ENCODE measurements at places on chromosomes 12 and 14. TPM values are rescaled to one million over a fixed set of nuclear protein-coding genes. Genes with fewer than 3 reads are reported as not detected.

GRCh38 chr14:51094282-51094821 lies 553 bp downstream of the TRIM9 start:
- DNase-seq: no peak

DNA sequence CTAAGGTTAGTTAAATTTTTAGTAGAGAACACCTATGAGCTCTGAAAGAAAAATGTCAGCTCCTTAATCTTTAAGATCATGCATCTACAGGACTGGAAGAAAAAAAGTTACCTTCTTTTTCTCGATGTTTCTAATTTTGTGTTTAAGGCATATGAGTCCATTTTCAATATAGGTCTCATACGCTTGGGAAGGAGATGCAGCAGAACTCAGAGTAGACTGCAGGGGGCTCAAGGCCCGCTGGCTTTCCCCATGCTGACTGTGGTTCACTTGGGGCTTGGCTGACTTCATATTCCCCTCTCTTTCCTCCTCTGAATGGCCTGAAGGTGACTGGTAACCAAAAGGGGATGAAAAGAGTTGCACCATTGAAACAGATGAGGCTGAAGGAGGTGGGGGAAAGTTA lies 1.5 kb downstream of the CAPRIN2 start:
- DNase-seq: peak; percentile 33

GRCh38 chr14:74109369-74109768 lies 24.6 kb downstream of the LIN52 start:
- no peak for DNase-seq

DNA sequence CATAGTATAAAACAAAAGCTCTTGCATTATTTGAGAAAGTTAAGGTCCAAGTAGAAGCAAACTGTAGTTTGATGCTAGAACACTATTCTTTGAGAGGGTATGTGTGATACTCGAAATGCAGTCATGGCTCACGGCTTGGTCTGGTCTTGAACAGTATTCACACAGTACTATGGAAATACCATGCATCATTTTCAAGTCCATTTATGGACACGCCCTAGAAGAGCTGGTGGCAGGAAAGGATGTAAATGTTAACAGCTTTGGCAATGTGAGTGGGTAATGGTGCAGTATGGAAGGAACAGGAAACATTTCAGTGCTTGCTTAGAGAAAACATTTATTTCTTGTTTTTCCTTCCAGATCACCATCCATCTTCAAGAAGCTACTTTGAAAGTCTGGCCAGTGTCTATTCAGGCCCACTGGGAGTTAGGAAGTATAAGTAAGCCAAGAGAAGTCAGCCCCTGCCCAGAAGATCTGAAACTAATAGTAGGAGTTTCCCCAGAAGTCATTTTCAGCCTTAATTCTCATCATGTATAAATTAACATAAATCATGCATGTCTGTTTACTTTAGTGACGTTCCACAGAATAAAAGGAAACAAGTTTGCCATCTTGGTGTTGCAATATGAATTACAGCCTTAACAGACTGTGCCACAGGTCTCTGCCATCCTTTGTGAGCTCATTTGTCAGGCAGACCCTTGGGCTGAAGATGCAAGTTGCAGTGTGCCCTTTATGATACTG lies 5.7 kb upstream of the AKAP5 start:
- no peak for DNase-seq

DNA sequence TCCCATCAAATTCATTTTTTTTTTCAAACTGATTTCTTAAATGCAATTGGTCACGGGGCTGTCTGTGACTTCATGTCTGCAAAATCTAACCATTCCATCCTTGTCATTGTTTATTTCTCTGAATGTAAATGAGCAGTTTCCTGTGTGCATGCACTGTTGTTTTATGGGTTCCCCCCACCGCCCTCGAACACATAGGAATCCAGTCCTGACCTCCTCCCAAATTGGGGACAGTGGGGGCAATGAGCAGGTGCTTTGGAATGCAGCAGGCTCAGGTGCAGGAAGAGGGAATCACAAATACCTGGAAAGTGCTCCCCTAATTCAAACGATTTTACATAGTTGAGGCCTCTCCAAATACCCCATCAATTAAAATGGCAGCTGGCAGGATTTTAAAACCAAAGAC lies 62.6 kb upstream of the ESRRB start:
- DNase-seq: no peak

Gene KCNC2
- total RNA-seq: not detected

- no peak for DNase-seq
Measured at GRCh38 chr12:3999904-4000303, 126.7 kb upstream of the PARP11 start.

DNA sequence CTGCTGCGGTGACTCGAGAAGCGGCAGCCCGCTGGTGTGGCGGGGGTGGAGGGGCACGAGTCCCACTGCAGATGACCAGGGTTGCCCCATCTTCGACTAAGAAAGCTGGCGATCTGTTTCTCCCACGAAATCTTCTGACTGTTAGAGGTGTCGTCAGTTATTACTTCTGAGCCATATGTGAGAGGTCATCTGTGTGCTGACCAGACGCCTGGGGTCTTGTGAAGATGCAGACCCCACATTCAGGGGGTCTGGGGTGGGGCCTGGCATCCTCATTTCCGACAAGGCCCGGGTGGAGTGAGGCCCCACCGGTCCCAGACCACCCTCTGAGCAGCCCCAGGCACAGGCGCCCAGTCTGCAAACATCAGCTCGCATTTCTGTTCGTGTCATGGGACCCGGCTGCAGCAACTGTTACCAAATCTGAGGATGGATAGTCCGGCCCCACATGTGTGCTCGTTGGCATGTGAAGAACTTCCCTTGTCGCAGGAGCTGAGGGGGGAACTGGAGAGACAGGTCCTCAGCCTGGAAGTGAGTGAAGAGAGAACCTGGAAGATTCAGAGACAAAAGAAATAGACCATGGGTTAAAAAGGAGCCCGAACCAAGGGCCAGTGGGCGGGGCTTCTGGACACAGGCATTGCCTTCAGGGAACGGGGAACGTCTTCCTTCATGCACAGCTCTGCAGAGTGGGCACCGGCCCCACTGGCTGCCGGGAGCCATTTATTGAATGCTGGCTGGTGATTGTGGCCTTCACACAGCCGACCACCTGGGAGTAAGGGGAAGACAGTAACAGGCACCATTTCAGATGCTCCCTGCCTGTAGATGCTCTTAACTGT lies 135.2 kb downstream of the ADGRD1 start:
- no peak for DNase-seq

GRCh38 chr14:57319636-57320192 lies 50.9 kb downstream of the AP5M1 start:
- DNase-seq: no peak

DNA sequence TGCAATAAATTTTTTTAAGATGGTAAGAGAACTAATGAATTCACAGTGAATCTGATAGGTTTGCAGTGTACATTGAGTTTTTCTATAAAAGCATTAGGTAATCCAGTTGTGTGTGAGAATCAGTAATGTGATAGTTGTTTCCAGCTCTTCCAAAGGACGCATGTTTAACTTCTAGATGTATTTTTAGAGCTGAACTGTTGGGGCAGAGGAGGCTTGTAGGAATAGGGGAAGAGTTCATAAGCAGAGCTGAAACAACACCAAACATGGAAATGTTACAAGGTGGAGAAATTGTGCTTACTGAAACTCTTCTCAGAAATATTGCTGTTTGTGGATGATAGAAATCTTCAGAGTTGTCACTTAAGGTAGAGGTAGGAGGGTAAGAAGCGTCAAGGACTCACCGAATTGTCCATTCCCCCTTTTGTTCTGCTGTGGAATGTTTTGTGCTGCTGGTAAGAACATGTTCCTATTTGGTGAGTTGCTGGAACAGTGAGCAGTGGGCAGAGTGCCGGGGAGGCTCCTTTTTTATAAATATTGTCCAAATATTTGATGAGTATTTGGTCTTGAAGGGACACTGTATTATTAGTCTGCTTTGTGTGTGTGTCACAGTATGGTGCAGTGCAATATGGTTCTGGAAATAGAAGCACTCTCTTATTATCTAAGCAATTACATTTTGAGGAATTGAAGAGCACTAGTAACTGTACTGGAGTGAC lies 76.7 kb downstream of the ANO6 start:
- DNase-seq: no peak

- no peak for DNase-seq
Measured at GRCh38 chr12:11457996-11458645, 62.8 kb upstream of the PRB2 start.

GRCh38 chr12:96995861-96996260 lies 88.8 kb downstream of the NEDD1 start:
- no peak for DNase-seq

Gene SIRT4
- total RNA-seq: 1.5 TPM

DNA sequence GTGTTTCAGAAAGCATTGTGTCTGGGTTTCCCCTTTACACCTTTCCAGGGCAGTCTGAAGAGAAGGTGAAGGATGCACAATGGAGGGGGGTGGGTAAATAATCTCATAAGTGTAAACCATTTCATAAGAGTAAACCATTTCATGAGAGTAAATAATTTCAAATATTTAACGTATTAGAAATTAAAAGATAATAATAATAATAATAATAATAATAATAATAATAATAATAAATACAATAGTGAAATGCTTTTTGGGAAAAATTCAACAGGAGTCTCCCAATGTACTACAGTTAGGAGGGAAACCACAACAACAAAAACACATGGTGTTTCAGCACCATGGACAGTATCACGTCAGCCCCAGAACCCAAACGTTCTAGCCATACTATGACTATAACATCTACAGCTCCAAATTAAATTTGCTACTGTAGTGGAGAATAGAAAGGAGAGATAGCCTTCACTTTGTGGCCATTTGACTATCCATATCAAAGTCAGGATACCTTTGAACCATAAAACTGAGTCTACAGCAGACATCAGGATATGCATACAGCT lies 691.8 kb downstream of the BCL11B start:
- no peak for DNase-seq

Gene SLC5A8
- not detected for total RNA-seq

DNA sequence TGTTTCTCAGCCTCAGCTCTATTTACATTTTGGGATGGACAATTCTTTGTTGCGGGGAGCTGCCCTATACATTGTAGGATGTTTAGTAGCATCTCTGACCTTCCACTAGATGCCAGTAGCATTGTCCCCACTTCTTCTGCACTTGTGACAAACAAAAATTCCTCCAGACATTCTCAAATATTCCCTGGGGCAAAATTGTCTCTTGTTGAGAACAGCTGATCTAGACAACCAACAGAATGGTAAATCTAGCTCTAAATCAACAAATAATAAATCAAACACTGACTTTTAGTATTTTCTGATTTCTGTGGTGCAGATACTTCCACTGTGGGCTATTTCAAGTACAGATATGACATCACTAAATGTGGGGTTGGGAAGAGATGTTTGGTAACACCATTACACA lies 60.7 kb downstream of the MSRB3 start:
- no peak for DNase-seq

Gene FAM186B
- 0.13 TPM for total RNA-seq

GRCh38 chr12:127819056-127819455 lies 447.9 kb upstream of the TMEM132C start:
- no peak for DNase-seq

Gene KIF26A
- 4.4 TPM for total RNA-seq

Gene COL2A1
- total RNA-seq: 1.4 TPM

Gene GYS2
- total RNA-seq: not detected

GRCh38 chr12:116381744-116382685 lies 104.5 kb upstream of the MED13L start:
- DNase-seq: no peak

DNA sequence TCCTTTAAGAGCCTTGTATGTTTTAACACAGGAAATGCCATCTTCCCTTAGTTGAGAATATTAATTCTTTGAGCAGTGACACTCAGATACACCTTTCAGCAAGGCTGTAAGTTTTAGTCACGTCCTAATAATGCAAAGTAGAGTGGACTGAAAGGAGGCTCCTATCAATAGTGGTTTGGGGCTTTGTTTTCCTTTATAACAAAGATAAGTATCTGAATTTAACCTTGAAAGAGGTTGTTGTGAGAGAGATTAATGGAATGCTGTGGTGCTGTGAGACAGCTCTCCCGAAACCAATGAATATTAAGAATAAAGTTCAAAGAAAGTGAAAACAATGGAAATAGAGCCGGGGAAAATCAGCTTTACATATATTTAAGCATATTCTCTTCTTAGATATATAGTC lies 259.6 kb downstream of the ERC1 start:
- DNase-seq: no peak

DNA sequence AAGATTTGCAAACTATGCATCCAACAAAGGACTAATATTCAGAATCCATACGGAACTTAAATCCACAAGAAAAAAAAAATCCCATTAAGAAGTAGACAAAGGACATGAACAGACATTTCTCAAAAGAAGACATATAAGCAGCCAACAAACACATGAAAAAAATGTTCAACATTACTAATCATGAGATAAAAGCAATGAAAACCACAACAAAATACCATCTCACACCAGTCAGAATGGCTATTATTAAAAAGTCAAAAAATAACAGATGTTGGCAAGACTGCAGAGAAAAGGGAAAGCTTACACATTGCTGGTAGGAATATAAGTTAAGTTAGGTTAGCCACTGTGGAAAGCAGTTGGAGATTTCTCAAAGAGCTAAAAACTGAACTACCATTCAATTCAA lies 16.2 kb downstream of the CDK17 start:
- DNase-seq: no peak
